ENCODE measurements at places on chromosomes 11 and 22. TPM values are rescaled to one million over a fixed set of nuclear protein-coding genes. Genes with fewer than 3 reads are reported as not detected.

The DERL3 gene
- total RNA-seq = 0.66 TPM

The SMDT1 gene
- 7.0 TPM for total RNA-seq

The OR52I1 gene
- not detected for total RNA-seq

The OR2AG2 gene
- total RNA-seq = 0.43 TPM

The OR10D3 gene
- total RNA-seq = under 0.01 TPM

The SMIM35 gene
- total RNA-seq = not detected

The MMP27 gene
- total RNA-seq = not detected

The ACTN3 gene
- not detected for total RNA-seq
